ENCODE measurements at places on chromosomes 4 and X.
A peak's percentile ranks its signal among the peaks of the same experiment; 100 is the strongest.

DNA sequence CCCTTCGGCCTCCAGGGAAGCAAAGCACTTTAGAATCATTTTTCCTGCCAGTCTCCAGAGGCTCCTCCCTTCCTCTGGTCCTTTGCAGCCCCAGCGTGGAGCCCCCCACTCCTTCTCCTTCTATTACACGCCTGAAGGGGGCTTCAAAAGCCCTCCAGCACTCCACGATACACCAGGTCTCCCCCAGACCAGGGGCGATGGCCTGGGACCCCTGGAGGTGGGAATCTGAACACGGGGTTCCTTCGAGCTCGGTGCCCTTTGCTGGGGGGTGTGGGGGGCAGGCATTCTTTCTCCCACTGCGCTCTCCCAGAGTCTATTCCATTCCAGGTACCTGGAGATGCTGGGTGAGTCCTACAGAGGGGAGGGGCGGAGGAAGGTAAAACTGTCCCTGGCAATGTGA lies 97.6 kb downstream of the HMX1 start:
- no peak for DNase-seq

DNA sequence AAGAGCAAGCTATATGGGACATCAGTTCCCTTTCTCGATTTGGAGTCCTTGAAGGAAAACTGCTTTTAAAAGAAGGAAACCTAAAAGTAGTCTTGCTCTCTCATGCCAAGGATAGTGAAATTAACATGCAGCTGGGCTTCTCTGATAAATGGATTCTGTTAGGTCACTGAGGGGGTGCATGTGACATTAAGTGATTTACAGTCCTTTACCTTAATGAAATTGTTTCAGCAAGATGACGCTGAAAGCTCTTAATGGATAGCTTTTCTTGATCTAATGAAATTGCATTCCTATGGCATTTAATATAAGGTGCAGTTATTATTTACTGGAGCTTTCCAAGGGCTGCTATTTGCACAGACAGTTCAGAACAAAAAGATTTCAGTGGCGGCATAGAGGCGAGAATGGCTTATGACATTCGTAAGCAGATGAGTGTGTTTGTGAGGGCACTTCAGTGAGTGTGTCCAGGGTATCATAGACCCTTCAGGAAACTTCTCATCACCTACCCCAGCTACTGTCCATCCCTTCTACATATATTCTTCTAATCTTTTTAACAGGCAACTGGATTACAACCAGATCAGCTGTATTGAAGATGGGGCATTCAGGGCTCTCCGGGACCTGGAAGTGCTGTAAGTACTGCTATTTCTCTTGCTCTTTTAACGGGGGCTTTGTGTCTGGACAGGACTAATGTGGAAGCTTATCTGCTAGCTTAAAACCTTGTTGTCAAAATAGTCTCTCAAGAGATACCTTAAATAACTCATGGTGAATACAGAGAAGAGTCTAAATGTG lies 219.9 kb upstream of the PACRGL start:
- DNase-seq, result no peak

- DNase-seq, result no peak
Observed at GRCh38 chrX:111467896-111468295, 43.5 kb upstream of the SERTM2 start.

DNA sequence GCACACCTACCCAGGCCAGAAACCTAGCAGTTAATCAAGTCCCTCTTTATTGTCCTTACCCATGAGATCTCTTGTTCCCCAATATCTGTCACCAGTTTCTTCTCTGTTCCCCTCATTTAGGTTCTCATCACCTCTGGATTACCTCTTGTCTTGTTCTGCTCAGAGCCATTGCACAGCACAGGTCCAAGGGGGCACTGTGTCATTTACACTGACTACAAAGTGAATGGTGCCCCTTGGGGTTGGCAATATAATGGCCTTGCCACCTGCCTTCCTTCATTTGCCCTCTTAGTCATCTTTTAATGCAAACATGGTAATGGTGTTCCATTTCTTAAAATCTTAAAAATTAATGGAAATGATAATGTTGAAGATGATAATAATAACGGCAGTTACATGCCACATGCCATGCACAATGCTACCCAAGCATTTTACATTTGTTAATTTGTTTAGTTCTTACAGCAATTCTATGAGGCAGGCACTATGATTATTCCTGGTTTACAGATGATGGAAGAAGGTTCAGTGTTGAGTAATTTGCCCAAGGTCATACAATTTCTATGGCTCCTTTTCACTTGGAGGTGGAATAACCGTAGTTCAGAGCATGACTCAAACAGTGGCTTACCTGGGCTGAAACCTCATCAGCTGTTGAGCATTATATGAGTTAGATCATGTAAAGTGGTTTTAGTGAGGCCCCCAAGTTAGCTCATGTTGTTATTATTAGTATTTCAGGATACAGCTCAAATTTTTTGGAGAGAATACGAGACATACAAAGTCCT lies 117.9 kb downstream of the RASL11B start:
- no peak for DNase-seq

DNA sequence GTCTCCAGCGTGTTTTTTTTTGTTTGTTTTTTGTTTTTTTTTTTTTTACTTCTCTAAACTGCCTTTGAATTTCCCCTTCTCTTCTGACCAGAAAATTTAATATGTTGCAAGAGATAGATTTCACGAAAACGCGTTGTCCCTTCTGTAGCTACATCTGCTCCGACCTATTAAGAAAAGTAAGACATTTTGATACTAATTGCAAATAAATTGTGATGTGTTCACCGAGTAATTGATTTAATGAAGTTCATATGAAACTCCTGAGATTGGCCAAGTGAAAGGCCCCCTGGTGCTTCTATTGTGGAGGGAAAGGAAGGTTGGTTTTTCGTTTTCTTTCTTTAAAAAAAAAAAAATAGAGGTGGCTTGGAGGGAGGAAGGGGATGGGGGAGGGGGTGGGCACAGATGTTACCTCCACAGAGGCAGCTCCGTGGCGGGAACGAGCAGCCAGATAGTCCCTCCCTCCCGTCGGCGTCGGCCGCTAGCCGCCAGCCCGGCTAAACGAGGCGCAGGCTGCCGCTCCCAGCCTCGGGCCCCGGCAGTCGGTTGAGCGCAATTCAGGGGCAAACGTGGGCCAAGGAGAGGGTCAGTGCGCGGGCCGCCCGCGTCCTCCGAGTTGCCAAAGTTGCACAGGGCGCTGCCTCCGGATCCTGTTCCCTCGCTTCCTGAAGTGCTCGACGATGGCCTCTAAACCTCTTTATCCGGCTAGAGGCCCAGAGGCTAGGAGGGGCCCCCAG lies 139.1 kb upstream of the ZIC3 start:
- no peak for DNase-seq

GRCh38 chr4:95929448-95930064 lies 89.7 kb downstream of the PDHA2 start:
- DNase-seq, result no peak

DNA sequence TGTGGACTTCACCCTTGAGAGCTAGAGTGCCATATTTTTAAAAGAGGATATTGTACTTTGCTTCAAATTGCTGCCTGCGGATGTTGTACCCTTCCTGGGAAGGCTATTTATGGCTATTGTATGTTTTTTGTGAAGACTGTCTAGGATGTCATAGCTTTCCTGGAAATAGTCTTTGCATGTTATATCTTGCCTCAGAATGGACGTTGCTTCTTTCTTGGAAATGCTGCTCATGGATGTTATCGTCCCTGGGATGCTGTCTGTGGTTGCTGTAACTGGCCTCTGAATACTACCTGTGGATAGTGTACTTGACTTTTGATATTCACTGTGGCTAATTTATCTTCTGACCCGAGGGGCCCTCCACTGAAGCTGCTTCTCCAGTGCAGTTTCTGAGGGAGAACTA lies 146.8 kb downstream of the ENOX2 start:
- DNase-seq, result no peak

DNA sequence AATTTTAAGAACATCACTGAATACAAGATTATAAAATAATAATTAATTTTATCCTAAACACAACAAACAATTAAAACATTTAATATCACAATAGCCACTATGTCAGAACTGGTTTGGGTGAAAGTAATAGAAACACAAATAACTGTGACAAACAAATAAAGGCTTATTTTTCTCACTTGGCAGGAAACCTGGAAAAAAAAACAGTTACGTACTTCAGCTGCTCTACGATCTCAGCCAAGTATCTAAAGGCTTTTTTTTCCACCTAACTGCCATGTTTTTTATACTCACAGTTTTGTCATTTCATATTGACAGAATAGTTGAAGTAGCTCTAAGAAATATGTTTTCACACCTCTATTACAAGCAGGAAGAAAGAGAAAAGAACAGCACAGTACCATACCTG lies 284.8 kb upstream of the INTU start:
- DNase-seq, result no peak

DNA sequence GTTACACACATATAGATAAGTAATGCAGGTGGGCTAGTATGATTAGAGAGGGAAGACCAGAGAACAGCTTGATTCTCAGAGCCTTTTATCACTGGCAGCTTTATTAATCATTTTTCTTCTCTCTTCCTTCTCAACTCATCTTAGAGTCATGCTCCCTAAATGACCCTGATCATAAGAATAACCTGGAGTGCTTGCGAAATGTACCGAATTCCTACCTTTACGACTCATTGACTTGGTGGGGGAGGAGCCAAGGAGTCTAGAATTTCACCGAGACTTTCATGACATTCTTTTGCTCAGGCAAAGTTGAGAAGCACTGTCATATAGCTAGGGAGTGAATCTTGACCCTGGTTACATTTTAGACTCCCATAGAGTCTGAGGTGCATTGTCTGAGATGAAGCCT lies 298.9 kb upstream of the PUDP start:
- DNase-seq, result no peak

DNA sequence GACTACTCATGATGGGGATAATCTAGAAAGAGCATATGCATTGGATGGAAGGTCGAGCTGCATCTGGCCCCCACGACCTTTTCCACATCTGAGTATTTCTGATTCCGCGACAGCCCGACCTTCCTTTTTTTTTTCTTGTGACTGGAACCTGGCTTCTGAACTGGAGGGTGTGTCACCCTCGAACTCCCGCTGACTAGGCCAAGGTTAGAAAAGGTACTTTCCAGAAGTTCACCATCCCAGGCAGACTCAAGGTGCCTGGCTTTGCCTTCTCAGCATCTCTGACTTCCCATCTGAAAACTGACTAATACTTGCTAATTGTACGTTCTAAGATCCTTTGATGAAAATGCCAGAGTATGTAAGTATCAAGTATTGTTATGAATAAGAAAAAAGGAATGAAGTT lies 49.3 kb upstream of the CD40LG start:
- no peak for DNase-seq

DNA sequence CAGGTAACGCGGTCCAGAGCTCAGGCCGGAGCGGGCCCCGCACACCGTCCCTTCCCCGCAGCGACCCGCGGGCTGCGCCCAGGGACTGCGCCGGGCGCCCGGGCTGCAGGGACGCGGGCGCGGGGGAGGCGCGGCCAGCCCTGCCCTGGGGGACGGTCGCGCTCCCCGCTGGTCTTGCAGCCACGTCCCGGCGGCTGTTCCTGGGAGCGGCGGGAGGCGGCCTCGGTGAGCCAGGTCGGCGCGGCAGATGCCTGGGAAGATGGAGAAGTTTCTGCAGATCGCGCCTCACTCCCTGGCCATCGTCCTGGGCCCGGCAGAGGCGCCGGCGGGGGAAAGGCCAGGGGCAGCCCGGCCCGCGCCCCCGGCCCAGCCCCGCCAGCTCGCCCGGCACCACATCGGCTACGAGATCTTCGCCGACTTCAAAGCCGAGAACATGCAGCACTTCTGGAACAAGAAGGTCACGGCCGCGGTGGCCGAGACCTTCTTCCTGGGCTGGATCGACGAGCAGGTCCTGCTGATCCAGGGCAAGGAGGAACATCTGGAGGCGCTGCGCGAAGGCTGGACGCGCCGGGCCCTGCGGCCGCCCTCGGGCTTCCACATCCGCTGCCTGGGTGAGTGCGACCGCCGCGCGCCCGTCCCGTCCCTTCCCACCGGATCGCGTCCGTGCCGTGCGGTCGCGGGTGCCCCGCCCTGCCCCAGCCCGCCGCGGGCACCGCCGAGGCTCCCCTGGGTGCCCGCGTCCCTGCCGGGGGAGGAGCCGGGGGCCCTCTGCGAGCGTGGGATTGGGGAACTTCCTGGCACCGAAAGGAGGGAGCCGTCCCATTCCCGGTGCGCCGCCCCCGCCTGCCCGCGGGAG lies 107.4 kb upstream of the STOX2 start:
- peak; percentile 7 for DNase-seq

GRCh38 chrX:119181491-119181890 lies 53.9 kb upstream of the KIAA1210 start:
- no peak for DNase-seq

DNA sequence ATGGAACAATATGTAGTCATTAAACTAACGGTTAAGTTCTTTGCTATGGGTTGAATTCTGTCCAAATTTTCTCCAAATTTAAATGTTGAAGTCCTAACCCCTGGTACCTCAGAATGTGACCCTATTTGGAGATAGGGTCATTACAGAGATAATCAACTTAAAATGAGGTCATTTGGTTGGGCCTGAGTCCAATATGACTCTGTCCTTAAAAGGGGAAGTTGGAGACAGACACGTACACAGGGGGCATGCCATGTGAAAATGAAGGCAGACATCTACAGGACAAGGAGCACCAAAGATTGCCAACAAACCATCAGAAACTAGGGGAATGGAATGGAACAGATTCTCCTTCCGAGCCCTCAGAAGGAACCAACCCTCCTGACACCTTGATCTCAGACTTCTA lies 492.0 kb upstream of the FTHL17 start:
- DNase-seq, result no peak

DNA sequence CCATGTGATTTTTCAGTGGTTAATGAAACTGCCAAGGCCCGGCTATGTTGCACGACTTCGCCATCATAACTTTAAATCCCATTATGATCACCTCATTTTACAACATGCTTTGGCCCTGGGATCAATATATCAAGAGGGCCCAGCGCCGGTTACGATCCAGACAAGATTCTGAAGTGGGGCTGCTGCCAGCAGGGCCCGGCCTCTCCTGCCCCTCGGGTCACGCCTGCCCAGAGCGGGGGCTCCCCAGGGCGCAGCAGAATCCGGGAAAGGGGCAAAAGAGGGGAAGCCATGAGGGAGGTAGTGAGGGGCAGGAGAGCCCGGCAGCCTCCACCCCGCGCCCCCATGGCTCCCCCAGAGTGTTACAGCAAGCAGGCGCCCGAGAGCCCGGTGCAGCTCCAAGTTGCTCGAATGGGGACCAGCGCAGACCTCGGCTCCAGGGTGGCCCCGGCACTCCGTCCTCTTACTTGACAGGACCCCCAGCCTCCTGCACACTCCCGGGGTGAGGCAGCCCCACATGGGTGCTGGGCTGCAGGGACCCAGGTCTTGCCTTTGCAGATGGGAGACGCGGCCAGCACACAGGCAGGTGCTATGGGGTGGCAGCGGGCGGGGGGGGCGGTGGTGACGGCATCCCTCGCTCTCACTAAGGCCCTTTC lies 129.8 kb upstream of the NKX1-1 start:
- DNase-seq, result no peak

DNA sequence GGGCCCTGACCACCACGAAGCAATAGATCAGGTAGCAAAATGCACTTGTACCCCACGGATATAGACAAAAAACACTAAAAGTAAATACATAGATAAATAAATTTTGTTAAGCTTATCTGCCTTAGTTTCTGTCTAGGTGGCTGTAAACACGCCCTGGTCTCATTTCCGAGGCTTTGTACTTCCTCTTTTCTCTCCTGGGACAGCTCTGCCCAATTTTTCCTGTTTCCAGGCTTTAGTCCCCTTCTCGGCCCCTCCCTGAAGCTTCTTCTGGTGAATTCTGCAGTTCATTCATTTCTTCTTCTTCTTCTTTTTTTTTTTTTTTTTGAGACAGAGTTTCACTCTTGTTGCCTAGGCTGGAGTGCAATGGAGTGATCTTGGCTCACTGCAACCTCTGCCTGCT lies 73.4 kb upstream of the STOX2 start:
- DNase-seq, result no peak
